ENCODE measurements at places on chromosomes 3 and 15. TPM values are rescaled to one million over a fixed set of nuclear protein-coding genes. Genes with fewer than 3 reads are reported as not detected.

GRCh38 chr3:52841211-52841980 lies 6.6 kb upstream of the MUSTN1 start:
- no peak for DNase-seq
- no peak overlapping the region for H3K4me3 ChIP-seq
- no peak overlapping the region for H3K27ac ChIP-seq
- no peaks in the 10 kb centered on the region for H3K36me3 ChIP-seq
- no peaks in the 10 kb centered on the region for H3K27me3 ChIP-seq
- H3K4me1 ChIP-seq = no peaks in the 10 kb centered on the region

DNA sequence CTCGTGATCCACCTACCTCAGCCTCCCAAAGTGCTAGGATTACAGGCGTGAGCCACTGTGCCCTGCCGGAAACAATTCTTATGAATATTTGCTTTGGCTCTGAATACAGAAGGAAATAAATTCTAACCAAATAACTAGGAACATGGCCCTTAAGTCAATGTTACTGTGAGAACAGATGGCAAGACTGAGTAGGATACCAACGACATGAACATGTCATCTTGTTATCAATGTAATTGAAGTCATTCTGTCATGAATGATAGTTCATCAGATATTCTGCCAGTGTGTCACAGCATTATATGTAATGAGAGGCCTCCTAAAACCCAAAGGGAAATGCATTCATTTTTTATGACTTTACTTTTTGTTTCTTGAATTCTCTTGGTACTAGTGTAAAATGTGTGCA lies 548.8 kb downstream of the MCTP2 start:
- DNase-seq = no peak
- H3K4me1 ChIP-seq = no peaks in the 10 kb centered on the region
- no peaks in the 10 kb centered on the region for H3K36me3 ChIP-seq
- H3K4me3 ChIP-seq = no peak overlapping the region

GRCh38 chr15:63226155-63226883 lies 36.9 kb downstream of the RAB8B start:
- H3K27ac ChIP-seq = no peak overlapping the region
- H3K4me3 ChIP-seq = no peak overlapping the region
- no peaks in the 10 kb centered on the region for H3K36me3 ChIP-seq
- DNase-seq = no peak
- no peaks in the 10 kb centered on the region for H3K27me3 ChIP-seq
- H3K4me1 ChIP-seq = no peaks in the 10 kb centered on the region

DNA sequence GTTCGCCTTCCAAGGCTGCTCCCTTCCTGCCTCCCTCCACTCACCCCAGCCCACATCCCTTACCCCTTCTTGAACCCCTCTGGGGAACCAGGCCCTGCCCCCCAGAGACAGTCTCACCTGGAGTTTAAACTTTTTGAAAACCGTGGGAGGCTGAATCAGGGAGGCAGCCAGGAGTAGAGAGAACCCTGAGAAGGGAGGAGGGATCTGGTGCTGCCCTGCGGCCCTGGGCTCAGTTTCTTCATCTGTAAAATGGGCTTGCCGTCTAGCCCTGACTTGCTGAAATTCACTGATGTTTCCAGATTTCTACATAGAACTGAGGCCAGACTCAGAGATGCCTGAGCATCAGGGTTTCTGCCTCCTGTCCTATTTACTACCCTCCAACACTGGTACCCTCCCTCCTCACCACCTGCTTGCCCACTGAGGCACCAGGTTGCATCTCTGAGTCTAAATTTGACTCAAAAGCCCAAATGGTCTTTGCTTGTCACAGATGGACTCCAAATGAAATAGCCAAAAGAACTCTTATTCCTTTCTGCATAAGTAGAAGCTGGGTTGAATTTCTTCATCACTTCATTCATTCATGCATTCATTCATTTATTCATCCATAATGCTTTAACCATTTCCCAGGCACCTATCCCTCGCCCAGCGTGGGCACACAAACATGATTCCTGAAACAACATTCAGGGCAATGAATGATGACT lies 11.9 kb upstream of the STRA6 start:
- no peak for DNase-seq
- no peak overlapping the region for H3K4me3 ChIP-seq
- H3K27me3 ChIP-seq = peaks cover 22% of the 10 kb centered on the region
- H3K4me1 ChIP-seq = peaks cover 32% of the 10 kb centered on the region

- no peaks in the 10 kb centered on the region for H3K36me3 ChIP-seq
- H3K27ac ChIP-seq = no peak overlapping the region
- no peak for DNase-seq
- H3K4me3 ChIP-seq = no peak overlapping the region
- H3K4me1 ChIP-seq = no peaks in the 10 kb centered on the region
These were observed 50.4 kb downstream of the APH1B start for GRCh38 chr15:63327648-63328421.

- peaks cover 19% of the 10 kb centered on the region for H3K27me3 ChIP-seq
- no peak overlapping the region for H3K27ac ChIP-seq
- DNase-seq = peak; percentile 77
- H3K4me3 ChIP-seq = peak overlapping the region; percentile 29
These were observed 133.4 kb downstream of the TPRA1 start for GRCh38 chr3:127457094-127457475.

DNA sequence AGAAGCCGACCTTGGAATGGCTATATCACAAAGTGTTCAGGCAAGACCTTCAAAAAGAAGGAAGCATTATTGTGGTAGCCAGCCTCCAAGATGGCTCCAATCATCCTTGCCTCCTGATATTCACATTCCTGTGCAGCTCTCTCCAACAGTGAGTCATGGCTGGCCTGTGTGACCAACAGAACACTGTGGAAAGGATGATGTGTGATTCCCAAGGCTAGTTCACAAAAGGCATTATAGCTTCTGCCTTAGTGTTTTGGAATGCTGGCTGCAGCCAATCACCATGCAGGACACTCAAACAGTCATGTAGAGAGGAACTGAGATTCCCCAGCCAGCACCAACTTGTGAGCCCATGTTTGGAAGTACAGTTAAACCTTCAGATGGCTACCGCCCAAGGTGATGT lies 102.6 kb downstream of the EFL1 start:
- no peak overlapping the region for H3K4me3 ChIP-seq
- DNase-seq = no peak
- no peaks in the 10 kb centered on the region for H3K27me3 ChIP-seq
- H3K36me3 ChIP-seq = peaks cover 3% of the 10 kb centered on the region

DNA sequence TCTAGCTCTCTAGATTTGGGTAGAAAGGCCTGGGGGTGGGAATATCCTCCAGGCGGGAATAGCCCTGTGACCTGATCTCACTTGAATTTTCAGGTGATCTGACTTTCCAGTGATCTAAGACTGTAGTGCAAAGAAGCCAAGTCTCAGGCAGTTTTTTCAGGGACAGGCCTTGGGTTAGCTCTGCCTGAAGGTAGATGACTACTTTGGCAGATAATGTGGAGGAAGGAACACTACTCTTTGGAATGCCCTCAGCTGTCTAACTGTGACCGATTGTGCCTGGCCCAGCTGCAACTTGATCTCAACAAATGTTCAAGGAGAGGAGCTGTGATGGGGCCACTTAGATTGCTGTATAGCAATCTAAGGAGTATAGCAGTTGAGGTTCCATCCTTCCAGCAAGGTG lies 193.7 kb downstream of the TCF12 start:
- no peak overlapping the region for H3K27ac ChIP-seq
- no peaks in the 10 kb centered on the region for H3K27me3 ChIP-seq
- H3K4me1 ChIP-seq = peaks cover 10% of the 10 kb centered on the region
- H3K36me3 ChIP-seq = no peaks in the 10 kb centered on the region
- DNase-seq = no peak

GRCh38 chr3:42605546-42606173 lies 5.2 kb downstream of the NKTR start:
- H3K27ac ChIP-seq = no peak overlapping the region
- peaks cover 5% of the 10 kb centered on the region for H3K4me1 ChIP-seq
- DNase-seq = no peak
- H3K27me3 ChIP-seq = no peaks in the 10 kb centered on the region
- no peak overlapping the region for H3K4me3 ChIP-seq

GRCh38 chr3:17076940-17077605 lies 192.3 kb downstream of the PLCL2 start:
- H3K4me3 ChIP-seq = no peak overlapping the region
- H3K27ac ChIP-seq = no peak overlapping the region
- H3K36me3 ChIP-seq = no peaks in the 10 kb centered on the region
- no peaks in the 10 kb centered on the region for H3K27me3 ChIP-seq

DNA sequence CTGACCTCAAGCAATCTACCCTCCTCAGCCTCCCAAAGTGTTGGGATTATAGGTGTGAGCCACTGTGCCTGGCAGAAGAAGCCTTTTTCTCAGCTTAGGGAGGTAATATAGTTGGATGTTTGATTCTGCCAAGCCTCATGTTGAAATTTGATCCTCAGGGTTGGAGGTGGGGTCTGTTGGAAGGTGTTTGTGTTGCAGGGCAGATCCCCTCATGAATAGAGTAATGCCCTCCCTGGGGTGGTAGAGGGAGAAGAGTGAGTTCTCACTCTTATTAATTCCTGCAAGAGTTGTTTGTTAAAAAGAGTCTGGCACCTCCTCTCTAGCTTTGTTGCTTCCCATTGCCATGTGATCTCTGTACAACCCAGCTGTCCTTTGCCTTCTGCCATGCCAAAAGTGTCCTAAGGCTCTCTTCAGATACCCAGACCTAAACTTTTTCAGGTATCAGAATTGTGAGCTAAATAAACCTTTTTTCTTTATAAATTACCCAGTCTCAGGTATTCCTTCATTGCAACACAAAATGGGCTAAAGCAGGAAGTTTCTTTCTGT lies 16.4 kb downstream of the NECTIN3 start:
- H3K4me1 ChIP-seq = peaks cover 1% of the 10 kb centered on the region
- no peak overlapping the region for H3K4me3 ChIP-seq
- DNase-seq = no peak
- H3K27me3 ChIP-seq = no peaks in the 10 kb centered on the region

GRCh38 chr3:192916371-192917027 lies 1.2 kb downstream of the MB21D2 start:
- no peaks in the 10 kb centered on the region for H3K36me3 ChIP-seq
- H3K4me3 ChIP-seq = peak overlapping the region; percentile 89
- peak overlapping the region; percentile 88 for H3K27ac ChIP-seq
- peaks cover 16% of the 10 kb centered on the region for H3K4me1 ChIP-seq

DNA sequence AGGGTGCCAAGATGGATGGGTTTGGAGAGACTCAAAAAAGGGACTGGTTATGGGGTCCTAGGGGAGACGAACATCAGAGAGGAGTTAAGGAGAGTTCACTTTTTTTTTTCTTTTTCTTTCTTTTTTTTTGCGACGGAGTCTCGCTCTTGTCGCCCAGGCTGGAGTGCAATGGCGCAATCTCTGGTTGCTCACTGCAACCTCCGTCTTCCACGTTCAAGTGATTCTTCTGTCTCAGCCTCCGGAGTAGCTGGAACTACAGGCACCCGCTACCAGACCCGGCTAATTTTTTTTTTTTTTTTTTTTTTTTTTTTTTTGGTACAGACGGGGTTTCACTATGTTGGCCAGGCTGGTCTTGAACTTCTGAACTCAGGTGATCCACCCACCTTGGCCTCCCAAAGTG lies 1.2 kb downstream of the SPINT1 start:
- DNase-seq = no peak
- no peaks in the 10 kb centered on the region for H3K27me3 ChIP-seq
- peak overlapping the region; percentile 65 for H3K4me3 ChIP-seq
- peak overlapping the region; percentile 82 for H3K27ac ChIP-seq

DNA sequence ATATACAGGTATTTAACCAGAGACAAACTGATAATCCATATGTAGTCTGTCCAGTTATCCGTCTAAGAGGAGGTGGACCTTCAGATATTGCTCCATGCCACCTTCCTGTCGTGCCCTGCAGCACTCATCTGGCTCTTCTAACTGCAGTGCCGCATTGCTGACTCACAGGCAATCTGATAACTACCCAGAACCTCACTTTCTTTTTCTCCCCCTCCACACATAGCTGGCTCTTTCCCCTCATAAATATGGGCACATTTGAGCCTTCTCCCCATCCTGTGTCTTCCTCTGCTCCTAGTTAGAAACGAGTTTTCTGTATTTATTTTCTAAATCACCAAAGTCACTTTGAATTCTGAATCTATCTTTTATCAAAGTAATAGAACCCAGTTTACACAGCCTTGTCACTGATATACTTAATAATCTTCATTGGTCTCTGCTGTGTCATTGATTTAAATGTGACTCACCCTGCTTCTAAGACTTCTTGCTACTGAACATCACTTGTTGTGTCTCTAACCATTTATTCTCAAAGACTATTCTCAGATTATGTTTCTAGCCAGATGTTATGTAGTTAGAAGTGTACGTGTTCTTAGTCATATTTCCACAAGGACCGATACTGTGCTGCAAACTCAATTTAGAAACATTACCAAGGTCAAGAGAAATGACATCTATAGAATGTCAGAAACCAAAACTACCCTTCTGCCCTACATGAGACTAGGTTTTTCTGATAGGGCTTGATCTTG lies 17.4 kb upstream of the KCNMB2 start:
- H3K27ac ChIP-seq = no peak overlapping the region
- H3K27me3 ChIP-seq = no peaks in the 10 kb centered on the region
- no peaks in the 10 kb centered on the region for H3K4me1 ChIP-seq
- no peak for DNase-seq
- H3K4me3 ChIP-seq = no peak overlapping the region

The GOLGA8J gene
- not detected for total RNA-seq

The GP9 gene
- total RNA-seq = not detected

The CELF6 gene
- 0.19 TPM for total RNA-seq

The CPLX3 gene
- total RNA-seq = not detected

All from H1 (cell line).